ENCODE measurements at places on chromosomes 2 and 18.

DNA sequence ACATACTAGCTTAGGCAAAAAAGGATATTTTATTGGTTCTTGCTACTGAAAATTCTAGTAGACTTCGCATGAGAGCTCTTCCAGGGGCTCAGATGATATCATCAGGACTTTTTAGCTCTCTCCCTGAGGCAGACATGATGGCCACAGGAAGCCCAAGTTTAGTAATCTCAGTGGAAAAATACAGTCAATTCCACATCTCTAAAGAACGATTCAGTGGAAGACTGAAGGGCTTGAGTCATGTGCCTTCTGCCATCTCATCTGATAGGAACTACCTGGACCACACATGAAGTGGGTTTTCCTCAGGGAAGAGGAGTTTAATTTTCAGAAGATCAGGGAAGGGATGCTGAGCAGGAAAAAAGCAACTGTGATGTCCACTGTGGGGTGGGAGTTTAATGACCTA, 117.3 kb downstream of the TTC27 start:
- no peak for DNase-seq

DNA sequence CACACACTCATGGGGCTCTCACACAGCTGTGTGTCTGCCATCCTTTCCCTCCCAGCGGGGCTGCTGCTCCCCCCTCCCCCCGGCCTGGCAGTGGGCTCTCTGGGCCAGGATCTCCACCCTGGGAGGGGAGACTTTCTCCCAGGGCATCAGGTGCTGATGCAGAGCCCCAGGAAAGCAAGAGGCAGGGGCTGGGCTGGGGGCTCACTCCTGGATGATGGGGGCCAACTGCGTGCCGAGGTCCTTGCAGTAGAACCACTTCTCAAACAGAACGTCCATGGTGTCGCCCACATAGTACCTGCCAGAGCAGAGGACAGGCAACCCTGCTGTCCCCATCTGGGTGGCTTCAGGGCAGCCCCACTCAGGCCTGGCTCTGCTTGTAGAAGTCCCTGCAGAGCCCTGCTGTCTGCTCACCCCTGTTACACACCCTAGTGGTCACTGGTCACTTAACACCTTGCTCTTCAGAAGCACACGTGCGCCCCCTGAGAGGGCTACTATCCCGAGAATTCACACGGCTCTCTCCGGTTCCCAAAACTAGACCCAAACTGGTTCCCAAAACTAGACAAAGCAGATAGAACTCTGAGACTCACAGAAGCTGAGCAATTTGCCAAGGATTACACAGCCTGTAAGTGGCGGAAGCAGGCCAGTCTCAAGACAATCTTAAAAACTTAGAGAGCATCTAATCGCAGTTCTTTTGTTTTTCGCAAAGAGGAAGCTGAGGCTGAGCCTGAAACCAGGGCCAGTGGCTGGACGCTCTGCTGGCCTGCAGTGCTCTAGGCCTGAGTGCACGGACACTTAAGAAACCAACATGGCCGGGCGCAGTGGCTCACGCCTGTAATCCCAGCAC, 6.6 kb upstream of the OXER1 start:
- DNase-seq = peak; percentile 80

DNA sequence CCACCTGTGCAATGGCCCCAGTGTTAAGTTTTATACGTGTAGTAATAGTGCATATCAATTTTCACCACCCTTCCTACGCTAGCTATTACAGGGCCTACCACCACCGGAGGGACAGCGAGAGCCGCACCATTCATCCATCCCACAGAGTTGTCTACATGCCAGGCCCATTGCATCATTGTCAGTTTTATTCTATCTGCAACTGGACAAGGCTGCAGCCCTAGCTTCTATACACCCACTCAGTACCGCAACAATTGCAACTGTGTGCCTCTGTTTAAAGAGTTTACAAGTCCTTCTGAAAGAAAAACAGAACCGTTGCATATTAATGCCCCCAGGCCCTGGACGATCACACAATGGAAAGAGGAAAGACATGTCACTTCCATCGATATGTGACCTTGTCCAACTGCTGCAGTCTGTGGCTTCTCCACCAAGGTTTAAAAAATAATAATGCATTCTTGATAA, 58.6 kb downstream of the ZEB2 start:
- peak; percentile 76 for DNase-seq

- no peak for DNase-seq
These were observed 39.7 kb downstream of the KIDINS220 start for GRCh38 chr2:8797682-8798081.

GRCh38 chr18:48208432-48209140, 200.6 kb downstream of the ZBTB7C start:
- DNase-seq = no peak

DNA sequence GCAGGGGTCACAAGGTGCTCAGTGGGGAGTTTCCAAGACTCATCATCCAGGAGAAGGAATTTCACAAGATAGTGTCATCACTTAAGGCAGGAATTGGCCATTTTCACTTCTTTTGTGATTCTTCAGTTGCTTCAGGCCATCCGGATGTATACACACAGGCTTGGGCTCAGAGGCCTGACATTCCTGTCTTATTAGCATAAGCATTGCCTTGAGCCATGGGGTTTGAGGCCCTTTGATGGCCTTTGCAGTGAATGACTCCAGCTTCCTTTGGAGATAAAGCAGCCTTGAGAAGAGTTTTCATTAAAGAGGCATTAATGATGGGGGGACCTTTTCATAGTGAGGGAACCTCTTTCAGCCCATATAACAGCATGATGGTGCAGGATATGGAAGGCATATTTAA, 366.0 kb upstream of the CNTNAP5 start:
- no peak for DNase-seq

DNA sequence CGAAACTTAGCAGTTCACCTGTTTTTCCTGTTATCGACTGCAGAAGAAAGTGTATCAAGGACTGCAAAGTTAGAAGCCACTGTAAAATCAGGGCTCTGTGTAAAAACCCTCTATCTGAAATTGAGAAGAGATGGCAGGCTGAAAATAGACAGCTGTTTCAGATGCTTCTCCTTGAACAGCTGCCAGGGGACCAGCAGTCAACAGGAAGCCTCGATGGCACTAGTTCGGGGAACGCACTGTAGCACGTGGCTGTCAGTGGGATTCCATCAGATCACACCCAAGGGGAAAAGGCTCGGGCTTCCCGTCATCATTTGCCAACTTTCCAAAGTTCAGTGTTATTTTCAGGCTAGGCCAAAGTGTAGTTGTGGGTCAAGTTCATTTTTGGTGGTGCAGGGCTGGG, 316.9 kb downstream of the TXNL1 start:
- no peak for DNase-seq

DNA sequence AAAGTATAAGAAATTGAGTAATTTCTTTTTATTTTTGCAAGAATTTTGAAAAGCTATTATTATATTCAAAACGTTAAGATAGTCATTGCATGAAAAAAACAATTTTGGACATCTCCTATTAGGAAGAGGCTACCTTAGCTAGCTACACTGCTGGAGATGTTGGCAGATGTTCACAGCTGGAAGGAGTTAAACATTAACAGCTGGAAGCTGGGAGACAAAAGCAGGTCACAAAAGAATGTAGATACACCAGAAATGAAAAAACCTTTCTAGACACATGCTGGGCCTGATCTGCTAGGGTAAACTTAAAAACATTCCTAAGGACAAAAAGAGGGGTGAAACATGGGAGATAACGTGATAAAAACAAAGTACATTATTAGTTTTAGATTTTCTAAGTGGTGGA, 84.4 kb downstream of the SESTD1 start:
- no peak for DNase-seq

- no peak for DNase-seq
These were observed 334.6 kb upstream of the KLHL29 start for GRCh38 chr2:23050388-23050787.

DNA sequence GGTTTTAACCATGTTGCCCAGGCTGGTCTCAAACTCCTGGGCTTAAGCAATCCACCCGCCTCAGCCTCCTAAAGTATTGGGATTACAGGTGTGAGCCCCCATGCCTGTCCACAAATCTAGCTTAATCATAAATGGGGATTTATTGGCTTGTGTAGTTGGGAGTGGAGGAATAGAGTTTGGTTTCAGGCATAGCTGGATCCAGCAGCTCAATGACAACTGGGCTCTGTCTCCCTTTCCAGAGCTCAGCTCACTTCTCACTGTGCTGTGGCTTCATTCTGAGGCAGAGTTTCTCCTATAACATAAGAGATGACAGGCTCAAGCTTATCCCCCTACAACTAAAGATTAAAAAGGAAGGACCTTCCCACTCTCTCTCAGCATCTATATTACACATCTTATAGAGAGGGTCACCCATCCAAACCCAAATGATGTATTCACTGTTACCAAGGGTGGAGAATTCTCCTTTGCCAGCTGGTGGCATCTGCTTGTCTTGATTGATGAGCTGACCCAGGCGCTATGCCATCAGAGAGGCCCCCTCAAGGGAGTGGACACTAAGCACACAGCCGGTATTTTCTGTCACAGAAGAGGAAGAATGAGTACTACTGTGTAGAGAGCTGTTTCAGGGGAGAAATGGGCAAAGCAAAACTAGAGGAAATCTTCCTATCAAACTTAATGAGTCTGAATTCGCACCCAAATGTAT, 280.4 kb downstream of the PTPRM start:
- no peak for DNase-seq

DNA sequence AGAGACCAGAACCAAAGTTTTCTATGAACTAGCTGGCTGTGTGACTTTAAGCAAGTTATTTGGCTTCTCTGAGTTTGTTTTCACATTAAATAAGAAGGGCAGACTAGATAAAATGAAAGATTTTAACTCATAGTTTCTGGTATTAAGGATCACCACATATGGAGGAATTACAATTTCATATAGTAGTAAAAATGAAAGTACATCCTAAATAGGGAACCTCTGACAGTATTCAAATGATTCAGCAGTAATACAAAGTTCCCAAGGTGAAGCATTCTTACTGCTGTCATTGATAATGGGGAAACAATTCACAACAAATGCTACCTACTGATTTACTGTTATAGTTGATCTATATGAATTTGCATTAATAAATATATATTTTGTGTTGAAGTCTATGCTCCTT, 170.3 kb upstream of the VRK2 start:
- no peak for DNase-seq

DNA sequence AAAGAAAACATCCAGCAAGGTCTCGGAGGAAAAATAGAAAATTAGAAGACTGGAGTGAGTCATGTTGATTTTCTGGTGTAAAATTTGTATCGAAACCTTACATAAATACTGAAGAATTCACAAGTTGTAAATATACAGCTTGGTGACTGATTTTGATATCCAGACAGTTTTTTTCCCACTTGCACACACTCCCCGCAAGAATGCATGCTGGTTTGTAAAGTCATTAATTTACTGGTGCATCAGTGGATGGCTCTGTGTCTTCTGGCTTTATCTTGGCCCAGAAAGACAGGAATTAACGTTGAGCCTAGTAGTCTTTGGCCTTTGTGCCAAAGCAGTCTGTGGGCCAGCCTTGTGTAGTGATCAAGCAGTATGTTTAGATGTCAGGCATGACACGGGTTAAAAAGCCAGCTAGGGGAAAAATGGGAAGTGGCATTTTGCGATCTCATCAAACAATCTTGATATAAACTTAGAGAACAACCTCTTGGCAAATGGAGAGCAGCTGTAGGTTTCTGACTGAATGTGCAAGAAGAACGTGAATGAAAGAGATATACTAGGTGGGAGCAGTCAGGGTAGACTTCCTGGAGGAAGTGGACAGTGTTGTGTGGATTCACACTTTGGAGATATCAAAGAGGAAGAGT, 22.7 kb upstream of the CASP8 start:
- no peak for DNase-seq

DNA sequence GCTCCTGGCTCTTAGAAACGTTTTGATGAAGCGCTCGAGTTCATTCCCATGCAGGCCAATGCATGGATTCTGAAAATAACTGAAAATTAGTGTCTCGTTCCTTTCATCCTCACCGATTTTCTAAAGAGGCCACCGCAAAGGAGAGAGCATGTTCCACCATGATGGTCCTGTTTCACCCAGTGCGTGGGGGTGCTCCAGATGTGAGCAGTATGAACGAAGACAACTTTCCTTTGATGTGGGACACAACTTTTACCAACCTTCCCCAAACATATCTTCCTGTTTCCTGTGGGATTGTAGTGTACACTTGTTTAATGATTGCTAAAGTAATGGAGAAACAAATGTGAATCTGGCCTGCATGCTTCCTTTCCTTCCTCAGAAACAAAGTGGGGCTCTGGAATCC, 114.5 kb downstream of the PRPF40A start:
- no peak for DNase-seq

- no peak for DNase-seq
These were observed 38.1 kb downstream of the ATOH8 start for GRCh38 chr2:85791704-85792565.

DNA sequence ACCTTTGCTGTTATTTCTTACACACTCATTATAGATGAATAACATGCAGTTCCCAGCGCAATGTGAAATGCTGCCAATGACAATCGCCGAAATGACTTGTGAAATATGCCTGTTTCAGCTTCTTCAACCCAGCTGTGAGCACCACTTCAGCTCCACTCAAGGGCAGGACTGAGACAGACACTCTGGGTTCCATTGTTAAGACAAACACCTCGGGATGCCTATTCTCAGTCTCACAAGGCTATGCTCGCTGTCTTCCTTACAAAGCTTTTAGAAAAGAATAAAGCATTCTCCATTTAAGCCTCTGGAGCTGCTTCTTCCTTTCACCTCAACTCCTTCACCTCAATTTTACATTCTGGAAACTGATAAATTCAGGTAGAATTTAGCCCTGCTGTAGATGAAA, 4.2 kb downstream of the CBLN2 start:
- DNase-seq = no peak

DNA sequence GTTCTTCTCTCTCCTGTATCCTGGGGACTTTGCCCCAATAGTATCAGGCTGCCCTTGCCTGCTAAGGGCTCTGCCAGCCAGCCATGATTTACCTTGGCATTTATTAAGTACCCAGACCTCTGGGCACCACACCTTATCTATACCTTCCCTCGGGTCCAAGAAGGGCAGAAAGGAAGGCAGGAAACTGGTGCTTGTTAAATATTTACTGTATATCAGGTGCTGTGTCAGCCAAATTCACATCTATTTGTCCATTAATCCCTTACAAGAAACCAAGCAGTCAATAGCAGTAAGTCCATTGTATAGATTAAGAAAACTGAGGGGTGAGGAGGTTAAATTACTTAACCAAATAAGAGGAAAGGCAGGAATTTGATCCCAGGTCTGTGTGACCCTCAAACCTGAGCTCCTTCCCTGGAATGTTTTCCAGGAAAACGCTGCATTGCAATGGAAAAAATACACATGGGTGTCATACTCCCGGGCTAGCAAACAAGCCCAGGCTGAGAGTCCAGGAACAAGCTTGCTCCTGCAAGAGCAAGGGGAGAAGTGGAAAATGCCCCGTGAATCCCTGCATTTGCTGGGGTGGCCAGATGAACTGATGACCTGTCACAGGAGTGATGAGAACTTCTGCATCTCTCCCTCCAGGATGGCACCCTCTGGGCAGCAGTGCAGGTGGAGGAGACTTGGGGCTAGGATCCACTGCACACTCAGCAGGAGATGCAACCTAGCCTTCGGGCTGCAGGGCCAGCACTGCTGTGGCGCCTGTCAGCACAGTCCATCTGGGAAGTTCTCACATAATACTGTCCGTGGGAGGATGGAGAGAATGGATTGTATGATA, 30.4 kb downstream of the CIB4 start:
- DNase-seq = no peak

DNA sequence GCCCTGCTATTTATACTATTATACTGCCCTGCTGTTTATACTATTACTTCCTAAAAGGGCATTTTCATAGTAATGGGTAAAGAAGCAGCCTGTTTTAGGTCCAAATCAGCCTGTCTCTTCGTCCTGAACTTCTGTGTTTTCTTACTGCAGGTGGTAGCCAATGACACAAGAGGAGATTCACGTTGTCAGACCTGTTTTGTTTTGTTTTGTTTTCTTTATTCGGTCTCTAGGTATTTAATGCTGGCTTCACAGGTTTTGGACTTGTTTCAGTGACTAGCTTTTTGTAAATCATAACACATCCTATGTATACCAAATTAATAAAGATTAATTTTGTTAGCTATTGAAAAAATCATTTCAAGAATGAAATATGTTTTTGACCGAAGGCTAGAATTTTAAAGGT, 116.4 kb downstream of the MAP3K20 start:
- no peak for DNase-seq

All from HEK293T (cell line).